ENCODE measurements at places on chromosomes 5 and 9. TPM values are rescaled to one million over a fixed set of nuclear protein-coding genes. Genes with fewer than 3 reads are reported as not detected.

GRCh38 chr9:98391867-98392266, 136.4 kb upstream of the TBC1D2 start:
- no peak for DNase-seq

The SNCAIP gene
- total RNA-seq = 0.58 TPM

DNA sequence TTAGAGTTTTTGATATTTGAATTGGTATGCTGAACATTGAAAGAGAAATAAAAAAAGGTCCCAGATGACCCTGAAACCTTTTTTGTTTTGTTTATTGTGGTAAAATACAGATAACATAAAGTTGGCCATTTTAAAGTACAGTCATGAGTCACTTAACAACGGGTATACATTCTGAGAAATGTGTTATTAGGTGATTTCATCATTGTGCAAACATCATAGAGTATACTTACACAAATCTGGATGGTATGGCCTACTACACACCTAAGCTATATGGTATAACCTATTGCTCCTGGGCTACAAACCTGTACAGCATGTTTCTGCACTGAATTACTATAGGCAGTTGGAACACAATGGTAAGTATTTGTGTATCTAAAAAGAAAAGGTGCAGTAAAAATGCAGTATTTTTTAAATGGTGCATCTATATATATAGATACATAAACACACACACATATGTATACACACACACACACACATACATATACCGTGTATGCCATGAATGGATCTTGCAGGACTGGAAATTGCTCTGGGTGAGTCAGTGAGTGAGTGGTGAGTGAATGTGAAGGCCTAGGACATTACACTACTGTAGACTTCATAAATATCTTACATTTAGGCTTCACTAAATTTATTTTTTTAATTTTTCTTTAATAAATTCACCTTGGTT, 31.0 kb downstream of the TTC1 start:
- DNase-seq = no peak

The GRIN1 gene
- 0.35 TPM for total RNA-seq

- DNase-seq = no peak
Observed at GRCh38 chr5:67311701-67312100, 115.1 kb upstream of the CD180 start.

GRCh38 chr9:84841931-84842330, 172.4 kb downstream of the NTRK2 start:
- no peak for DNase-seq

The PCDHGB6 gene
- 2.2 TPM for total RNA-seq

DNA sequence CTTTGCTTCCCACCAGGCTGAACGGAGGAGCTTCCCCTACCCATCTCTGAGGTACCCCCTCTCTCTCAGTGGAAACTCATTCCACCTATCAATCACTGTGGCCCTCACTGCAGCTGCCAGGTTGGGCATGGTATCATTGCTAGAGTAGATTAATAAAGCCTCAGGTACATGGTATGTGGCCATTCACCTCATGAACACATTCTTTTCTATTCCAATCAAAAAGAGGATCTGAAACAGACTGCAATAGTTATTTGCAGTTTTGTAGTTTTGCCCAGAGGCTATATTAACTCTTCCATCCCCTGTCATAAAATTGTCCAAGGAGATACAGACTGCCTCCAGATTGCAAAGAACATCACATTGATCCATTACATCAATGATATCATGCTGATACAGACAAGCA, 85.8 kb upstream of the MVB12B start:
- DNase-seq = no peak

The ZBED3 gene
- total RNA-seq = 20.8 TPM

DNA sequence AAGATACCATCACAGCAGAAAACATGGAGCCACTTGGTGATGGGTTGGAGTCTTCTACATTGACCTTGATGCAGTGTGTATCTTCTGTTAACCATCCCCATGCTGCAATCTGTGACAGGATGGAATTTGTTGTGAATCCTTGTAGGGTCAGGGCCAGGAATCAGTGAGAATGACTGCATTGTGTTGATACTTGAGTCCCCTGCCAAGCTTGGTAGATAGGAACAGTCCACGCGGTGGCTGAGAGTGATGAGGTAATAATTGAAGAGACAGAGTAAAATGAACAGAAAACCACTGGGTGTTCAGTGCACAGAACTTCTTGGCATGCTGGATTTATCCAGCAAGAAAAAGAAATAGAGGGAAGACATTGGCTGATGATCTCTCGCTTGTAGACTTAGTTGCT, 217.5 kb downstream of the MAN2A1 start:
- DNase-seq = no peak

All from pancreas (tissue), 10 donors.